ENCODE measurements at places on chromosomes 2 and 18.

GRCh38 chr2:207156451-207157161 lies 9.1 kb downstream of the KLF7 start:
- no peak overlapping the region for H3K4me3 ChIP-seq
- no peaks in the 10 kb centered on the region for H3K36me3 ChIP-seq
- H3K27ac ChIP-seq, result peak overlapping the region; percentile 100
- H3K4me1 ChIP-seq, result peaks cover 100% of the 10 kb centered on the region
- no peak for DNase-seq

- no peaks in the 10 kb centered on the region for H3K36me3 ChIP-seq
- H3K4me3 ChIP-seq, result no peak overlapping the region
- no peak for DNase-seq
- H3K27me3 ChIP-seq, result no peaks in the 10 kb centered on the region
- H3K27ac ChIP-seq, result no peak overlapping the region
These were observed 158.6 kb upstream of the LTBP1 start for GRCh38 chr2:32788114-32788513.

- H3K27me3 ChIP-seq, result no peaks in the 10 kb centered on the region
- H3K4me3 ChIP-seq, result no peak overlapping the region
- no peaks in the 10 kb centered on the region for H3K36me3 ChIP-seq
- H3K27ac ChIP-seq, result no peak overlapping the region
- H3K4me1 ChIP-seq, result no peaks in the 10 kb centered on the region
- no peak for DNase-seq
These were observed 48.7 kb downstream of the RRM2 start for GRCh38 chr2:10171006-10171800.

- DNase-seq, result no peak
- H3K27me3 ChIP-seq, result no peaks in the 10 kb centered on the region
- H3K4me3 ChIP-seq, result peak overlapping the region; percentile 67
- H3K36me3 ChIP-seq, result no peaks in the 10 kb centered on the region
These were observed 410 bp upstream of the TGIF1 start for GRCh38 chr18:3449512-3450011.

DNA sequence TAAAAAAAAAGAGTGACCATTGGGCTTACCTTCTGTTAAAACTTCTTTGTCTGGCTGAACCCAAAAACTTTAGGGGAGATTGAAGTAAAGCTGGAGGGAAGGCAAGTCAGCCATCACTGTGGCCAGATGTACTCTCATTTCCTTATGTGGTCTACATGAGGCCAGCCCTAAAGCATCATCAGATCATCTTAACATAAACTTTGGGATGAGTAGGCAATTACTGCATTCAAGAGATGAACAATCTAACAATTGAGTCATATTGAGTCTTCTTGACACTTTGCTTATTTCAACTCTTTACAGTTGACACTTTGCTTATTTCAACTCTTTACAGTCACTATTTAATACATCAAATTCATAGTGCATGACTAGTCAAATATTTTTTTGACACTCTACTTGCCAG lies 155.6 kb downstream of the QPCT start:
- no peaks in the 10 kb centered on the region for H3K27me3 ChIP-seq
- H3K27ac ChIP-seq, result no peak overlapping the region
- DNase-seq, result no peak
- H3K4me3 ChIP-seq, result no peak overlapping the region

DNA sequence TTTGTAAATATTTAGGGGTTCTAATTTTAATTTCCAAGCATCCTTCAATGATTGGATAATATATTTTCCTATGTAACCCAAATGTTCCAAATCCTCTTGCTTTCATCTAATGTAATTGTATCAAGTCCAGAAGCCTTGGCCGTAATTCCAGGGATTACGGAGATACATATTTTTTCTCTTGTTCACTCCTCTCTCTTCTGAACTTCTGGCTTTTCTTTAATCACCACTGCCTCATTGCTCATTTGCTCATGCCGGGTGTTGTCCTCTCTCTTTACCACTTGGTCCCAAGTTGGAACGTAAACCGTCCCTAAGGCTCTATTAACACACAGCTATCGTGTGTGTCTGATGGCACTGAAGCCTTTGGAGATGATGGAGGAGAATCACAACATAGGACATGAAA lies 188.7 kb upstream of the COL3A1 start:
- H3K27me3 ChIP-seq, result no peaks in the 10 kb centered on the region
- no peak for DNase-seq
- no peaks in the 10 kb centered on the region for H3K36me3 ChIP-seq
- peak overlapping the region; percentile 82 for H3K27ac ChIP-seq
- H3K4me3 ChIP-seq, result no peak overlapping the region
- H3K4me1 ChIP-seq, result no peaks in the 10 kb centered on the region

- no peaks in the 10 kb centered on the region for H3K27me3 ChIP-seq
- no peaks in the 10 kb centered on the region for H3K36me3 ChIP-seq
- H3K4me3 ChIP-seq, result no peak overlapping the region
- H3K27ac ChIP-seq, result no peak overlapping the region
- H3K4me1 ChIP-seq, result no peaks in the 10 kb centered on the region
- peak; percentile 40 for DNase-seq
These were observed 27.9 kb upstream of the NT5DC4 start for GRCh38 chr2:112692918-112693317.

Data from sigmoid colon (tissue), 7 donors.